Stimulated activated CD4-positive, alpha-beta T cell treated with anti-CD3 and anti-CD28 coated beads, Interleukin-15, amount 100 ng/mL, for 48 hours (primary cell): ENCODE measurements at places on chromosomes 6 and 20.

GRCh38 chr20:16263582-16263981 lies 309.7 kb downstream of the KIF16B start:
- no peak for DNase-seq

DNA sequence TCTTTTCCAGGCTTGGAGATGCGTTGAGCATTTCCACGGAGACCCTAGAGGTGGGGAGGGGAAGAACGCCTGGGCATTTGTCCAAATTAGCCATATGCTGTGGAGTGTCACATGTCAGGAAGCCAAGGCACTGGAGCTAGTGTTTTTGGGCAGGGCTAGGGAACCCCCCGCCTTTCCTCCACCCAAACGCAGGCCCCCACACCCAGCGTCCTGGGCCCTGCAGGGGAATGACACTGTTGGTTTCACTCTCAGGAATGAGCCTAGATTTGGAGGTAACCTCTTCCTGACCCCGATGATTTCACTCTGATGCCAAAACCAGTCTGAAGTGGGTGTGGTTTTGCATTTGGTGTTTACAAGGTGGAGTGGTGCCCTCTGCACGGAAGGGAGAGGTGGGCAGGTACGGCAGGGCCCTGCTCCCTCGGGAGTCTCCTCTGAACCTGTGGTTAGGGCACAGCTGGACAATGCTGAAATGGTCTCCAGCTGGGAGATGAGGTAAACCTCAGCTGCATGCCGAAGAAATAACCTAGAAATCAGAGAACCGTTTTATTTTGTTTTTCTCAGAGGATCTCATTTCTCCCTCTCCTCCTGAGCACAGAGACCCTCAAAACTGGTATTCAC lies 29.5 kb downstream of the MTHFD1L start:
- DNase-seq, result peak; percentile 9

GRCh38 chr20:35363190-35363589 lies 48.6 kb downstream of the UQCC1 start:
- no peak for DNase-seq

DNA sequence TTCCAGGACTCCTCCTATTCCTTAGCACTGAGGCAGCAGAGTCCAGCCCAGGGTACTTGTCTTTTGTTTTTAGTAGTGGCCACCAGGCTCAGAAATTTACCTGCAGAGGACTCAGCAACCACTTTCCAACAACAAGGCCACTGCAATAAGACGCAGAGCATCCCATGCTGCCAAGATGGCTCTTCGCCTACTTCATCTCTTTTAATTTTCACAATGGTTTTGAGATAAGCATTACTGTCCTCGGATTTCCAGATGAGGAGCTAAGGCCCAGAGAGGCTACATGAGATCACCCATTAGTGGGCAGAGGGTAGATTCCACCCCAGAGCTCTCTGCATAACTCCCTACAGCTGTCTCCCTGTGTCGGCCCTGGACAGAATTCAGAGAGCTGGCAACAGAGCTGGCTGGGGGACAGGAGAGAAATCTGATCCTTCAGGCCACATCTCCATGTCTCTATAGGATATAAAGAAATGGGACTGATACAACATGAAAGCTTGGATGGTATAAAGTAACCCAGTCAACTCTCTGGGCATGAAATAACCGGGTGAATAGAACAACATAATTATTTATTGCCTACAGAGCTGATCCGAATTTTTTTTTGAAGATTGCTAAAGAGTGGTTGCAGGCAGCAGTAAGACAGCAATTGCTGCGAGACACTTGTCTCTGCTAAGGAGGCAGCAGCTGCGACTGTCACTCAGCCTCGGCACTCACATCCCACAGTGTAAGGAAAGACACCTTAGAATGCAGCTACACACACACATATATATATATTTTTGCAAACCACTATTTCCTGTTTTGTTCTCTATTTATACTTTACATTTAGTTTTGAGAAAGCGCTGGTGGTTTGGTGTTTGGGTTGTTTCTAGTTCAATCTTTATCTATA lies 37.2 kb downstream of the SCML4 start:
- no peak for DNase-seq
